ENCODE measurements at places on chromosomes 4 and X.

DNA sequence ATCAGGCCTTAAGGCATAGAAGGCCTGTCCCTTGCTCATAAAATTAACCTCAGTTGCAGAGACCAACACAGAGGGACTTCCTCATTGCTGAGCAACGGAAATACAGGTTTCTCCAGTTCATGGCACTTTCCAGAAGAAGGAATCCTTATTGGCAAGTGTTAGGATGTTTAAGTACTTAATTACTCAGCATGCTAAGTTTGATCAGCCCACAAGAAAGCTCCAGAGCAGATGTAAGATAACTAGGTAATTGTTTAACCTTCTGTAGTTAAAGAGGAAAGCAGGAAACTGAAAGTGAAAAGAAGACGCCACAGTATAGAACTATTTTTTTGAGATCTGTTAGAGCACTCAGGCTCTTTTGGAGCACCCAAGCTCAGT is 33.5 kb downstream of the SMS start:
- DNase-seq = no peak

DNA sequence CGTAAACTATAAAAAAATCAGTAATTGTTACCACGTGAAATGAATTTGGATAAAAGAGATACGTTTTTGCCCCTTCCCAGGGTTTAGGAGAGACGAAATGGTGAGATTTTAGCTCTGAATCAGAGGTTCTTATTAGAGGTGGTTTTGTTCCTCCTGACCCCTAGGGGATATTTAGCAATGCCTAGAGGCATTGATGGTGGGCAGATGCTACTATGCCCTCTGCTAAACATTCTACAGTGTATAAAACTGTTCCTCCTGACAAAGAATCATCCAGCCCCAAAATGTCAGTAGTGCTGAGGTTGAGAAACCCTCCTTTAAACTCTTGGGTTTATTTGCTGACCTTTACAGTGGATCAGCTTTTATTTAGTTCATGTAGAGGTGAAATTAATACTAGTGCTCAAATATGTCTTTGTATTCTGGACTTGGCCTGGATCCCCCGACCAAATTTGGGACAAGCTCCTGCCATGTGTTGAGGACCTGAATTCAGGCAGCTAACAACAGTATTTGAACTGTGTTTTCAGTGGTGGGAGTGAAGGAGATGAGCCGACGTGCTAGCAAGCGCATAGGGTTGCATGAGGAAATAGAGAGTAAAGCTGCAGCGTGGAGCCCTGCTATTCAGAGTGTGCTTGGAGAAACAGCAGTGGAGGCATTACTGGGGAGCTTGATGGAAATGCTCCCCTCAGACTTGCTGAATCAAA is 126.1 kb downstream of the PTTG2 start:
- DNase-seq = no peak

DNA sequence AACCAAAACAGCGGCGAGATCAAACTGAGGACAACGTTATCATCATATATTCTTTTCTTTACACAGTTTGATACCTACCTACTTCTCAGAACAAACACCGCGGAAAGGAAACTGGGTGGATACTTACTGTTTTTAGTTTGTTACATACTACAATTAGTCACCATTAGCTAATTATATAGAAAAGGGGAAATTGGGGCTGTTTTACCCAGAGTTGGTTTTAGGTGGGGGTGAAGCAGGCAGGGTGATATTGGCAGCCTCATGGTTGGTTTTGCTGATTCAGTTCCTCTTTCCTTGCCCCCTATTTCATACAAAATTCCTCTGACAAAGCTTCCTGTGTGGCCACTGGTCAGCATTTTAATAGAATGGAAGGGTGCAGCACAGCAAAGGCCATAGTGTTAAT is 77.8 kb downstream of the SORBS2 start:
- DNase-seq = no peak

GRCh38 chrX:12779534-12779933 is 11.7 kb upstream of the PRPS2 start:
- no peak for DNase-seq

GRCh38 chr4:168710353-168710946 is 213.6 kb downstream of the PALLD start:
- DNase-seq = no peak

Measured in activated naive CD4-positive, alpha-beta T cell (primary cell).